ENCODE measurements at places on chromosomes 6 and 20.

DNA sequence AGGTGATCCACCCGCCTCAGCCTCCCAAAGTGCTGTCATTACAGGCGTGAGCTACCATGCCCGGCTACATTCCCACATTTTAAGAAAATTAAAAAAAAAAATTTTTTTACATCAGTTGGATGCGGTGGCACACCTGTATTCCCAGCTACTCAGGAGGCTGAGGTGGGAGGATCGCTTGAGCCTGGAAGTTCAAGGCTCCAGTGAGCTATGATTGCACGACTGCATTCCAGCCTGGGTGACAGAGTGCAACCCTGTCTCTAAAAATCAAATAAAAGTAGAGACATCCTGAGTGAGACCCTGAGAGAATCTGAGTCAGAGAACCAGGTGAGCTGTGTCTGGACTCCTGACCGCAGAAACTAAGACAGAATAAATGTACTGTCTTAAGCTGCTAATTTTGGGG, 38.8 kb downstream of the PIM1 start:
- DNase-seq: no peak

- no peak for DNase-seq
Measured at GRCh38 chr20:41035207-41035606, 6.6 kb downstream of the TOP1 start.

DNA sequence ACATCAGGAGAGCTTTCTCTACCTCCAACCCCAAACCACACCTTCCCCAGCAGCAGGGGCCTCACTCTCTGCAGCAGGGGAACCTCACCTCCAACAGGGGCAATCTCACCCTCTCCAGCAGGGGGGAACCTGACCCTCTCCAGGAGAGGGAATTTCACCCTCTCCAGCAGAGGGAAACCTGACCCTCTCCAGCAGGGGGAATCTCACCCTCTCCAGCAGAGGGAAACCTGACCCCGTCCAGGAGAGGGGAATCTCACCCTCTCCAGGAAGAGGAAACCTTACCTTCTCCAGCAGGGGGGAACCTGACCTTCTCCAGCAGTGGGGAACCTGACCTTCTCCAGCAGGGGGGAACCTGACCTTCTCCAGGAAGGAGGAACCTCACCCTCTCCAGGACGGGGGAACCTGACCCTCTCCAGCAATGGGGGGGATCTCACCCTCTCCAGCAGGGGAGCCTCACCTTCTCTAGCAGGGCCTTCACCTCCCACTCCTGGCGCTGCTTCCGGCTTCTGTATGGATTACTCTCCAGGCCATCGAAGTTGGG, 3.1 kb downstream of the B3GALT4 start:
- DNase-seq: no peak

- DNase-seq: no peak
Measured at GRCh38 chr20:37999526-38000263, 33.6 kb downstream of the TTI1 start.

GRCh38 chr6:98514073-98514720, 320.2 kb upstream of the POU3F2 start:
- DNase-seq: no peak

GRCh38 chr6:10583509-10583901, 62.4 kb downstream of the GCNT2 start:
- DNase-seq: no peak

DNA sequence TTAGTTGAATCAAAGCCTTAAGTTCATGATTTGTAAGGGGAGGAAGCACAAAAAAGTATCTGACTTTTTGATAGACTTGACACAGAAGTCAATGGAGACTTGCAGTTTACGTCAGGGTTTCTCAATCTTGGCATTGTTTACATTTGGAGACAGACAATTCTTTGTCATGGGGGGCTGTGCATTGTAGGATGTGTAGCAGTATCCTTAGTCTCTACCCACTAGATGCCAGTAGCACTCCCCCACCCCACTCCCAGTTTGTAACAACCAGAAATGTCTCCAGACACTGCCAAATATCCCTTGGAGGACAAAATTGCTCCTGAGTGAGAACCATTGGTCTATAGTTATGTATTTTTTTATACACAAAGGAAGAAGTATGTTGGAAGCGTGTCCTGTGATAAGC, 434.1 kb downstream of the RFPL4B start:
- DNase-seq: no peak

- DNase-seq: no peak
Measured at GRCh38 chr6:137754366-137754765, 112.7 kb upstream of the TNFAIP3 start.

DNA sequence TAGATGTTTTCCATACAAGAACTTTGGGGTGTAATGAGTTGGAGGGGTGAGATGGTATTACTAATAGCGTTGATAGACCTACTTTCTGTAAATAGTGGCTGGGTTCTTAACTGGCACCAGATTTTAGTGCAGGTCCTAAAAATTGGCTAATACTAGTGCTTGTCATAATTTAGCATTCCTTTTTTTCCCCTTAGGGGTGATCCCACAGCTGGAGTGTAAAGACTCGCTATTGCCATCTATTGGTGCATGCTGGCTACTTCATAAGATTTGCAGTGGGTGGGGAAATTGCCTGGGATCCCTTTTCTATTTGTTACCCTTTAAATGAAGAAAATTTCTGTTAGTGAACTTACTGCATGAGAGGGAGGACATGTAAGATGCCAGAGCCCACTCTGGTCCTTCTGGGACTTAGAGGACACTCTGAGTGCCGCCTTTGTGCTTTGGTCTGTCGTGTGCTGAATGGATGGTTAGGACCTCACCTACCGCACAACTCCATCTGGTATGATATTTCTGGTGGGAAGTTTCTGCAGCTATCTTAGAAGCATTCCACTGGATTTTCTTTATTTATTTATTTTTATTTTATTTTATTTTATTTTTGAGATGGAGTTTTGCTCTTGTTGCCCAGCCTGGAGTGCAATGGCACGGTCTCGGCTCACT, 195.5 kb downstream of the JARID2 start:
- DNase-seq: peak; percentile 48

DNA sequence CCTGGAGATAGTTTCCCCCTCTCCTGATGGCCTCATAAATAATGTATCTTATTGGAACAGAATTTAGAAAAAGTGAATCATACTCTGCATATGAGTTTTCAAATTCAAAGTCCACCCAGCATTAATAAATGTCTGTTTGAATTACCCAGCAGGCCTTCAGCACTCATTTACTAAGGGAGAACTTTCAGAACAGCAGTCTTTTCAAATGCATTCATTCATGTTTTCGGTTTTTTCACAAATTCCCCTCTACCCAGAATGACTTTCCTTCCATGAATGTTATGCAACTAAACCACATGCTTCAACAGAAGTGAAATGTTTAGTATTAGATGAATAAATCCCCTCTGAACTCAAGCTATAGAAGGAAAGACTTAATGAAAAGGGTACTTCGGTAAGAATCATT, 92.4 kb downstream of the RTN4IP1 start:
- no peak for DNase-seq

GRCh38 chr6:78867020-78867369, 356 bp upstream of the IRAK1BP1 start:
- DNase-seq: no peak

- no peak for DNase-seq
Measured at GRCh38 chr20:2814587-2815051, at the start of gene C20orf141. TSS of gene C20orf141 (plus strand) at chr20:2814987. CDS start at chr20:2815185, 198 bp downstream.

DNA sequence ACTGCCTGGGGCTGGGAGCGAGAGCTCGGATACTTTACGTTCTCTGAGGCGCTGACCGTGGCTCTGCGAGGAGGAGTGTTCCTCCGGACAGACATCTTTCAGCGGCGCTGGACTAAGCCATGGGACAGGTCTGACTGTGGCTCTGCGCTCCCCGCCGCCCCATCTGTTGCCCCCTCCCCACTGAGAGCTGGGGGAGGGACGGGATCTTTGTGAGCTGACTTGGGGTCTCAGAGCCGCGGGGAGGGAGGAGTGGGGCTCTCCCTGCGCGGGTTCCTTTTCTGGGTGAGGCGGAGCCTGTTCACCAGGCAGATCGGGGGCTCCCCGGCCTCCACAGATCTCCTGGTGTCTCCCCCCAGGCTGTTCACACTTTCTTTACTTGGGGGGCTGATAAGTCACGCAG, 11.3 kb upstream of the GATA5 start:
- DNase-seq: no peak

GRCh38 chr6:29631860-29632731, 887 bp downstream of the GABBR1 start:
- DNase-seq: no peak

- no peak for DNase-seq
Measured at GRCh38 chr20:20528861-20529260, 161.0 kb downstream of the INSM1 start.

- DNase-seq: no peak
Measured at GRCh38 chr20:38252292-38253288, 7.9 kb downstream of the KIAA1755 start.

- peak; percentile 51 for DNase-seq
Measured at GRCh38 chr20:37407573-37408002, 61.6 kb downstream of the SRC start.

DNA sequence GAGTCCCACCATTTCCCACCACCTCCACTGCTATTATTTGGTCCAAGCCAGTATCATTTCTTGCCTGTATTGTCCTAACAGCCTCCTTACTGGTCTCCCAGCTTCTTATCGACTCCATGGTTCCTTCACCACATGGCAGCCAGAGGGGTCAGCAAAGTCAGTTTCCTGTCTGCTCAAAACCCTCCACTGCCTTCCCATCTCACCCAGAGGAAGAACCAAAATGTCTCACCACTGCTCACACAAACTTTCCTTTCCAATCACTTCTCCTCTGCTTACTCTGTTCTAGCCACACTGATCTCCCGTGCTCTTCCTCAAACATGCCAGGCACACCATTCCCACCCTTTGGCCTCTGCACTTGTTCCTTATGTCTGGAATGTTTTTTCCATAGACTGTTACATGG, 39.7 kb downstream of the BCL2L1 start:
- DNase-seq: no peak

GRCh38 chr6:126033696-126034095, 47.4 kb downstream of the TRMT11 start:
- DNase-seq: peak; percentile 56

DNA sequence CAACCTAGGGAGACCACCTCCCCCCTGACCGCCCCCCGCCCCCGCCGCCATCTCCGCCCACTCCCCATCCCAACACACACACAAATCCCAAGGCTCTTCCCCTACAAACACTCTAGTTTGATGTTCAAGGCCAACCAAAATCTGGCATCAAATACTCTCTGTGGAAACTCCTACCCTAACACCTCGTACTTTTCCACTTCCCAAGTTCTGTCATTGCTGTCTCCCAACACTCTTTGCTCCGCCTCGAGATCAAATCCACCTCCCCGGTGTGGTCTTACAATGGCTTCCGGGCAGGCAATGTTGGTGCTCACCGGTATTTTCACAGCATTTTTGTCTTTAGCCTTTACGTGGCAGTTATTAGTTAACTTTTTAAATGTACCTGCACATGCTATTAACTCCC, 4.8 kb upstream of the QKI start:
- no peak for DNase-seq

DNA sequence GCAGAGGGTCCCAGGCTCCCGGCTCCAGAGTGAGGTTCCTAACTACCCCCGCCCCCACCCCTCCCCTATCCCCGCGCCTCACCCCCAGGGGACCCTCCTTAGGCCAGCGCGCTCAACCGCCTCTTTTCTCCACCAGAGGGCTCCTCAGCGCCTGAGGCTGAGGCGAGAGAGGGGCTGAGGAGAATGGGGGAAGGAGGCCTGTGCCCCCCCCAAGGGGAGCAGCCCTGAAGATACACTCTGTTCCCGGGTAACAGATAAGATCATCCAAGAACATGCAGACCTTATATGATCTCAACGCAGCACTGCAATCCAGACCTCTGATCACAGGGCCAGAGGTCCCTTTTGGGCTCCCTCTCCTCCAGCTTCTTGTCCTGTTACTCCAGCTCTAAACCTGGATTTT, 43.3 kb upstream of the MRPS10 start:
- DNase-seq: no peak
